SJSA1 (cell line): ENCODE measurements at places on chromosomes 1 and 21. TPM values are rescaled to one million over a fixed set of nuclear protein-coding genes. Genes with fewer than 3 reads are reported as not detected.

GRCh38 chr1:45673956-45674355 lies 12.4 kb downstream of the GPBP1L1 start:
- DNase-seq: no peak

DNA sequence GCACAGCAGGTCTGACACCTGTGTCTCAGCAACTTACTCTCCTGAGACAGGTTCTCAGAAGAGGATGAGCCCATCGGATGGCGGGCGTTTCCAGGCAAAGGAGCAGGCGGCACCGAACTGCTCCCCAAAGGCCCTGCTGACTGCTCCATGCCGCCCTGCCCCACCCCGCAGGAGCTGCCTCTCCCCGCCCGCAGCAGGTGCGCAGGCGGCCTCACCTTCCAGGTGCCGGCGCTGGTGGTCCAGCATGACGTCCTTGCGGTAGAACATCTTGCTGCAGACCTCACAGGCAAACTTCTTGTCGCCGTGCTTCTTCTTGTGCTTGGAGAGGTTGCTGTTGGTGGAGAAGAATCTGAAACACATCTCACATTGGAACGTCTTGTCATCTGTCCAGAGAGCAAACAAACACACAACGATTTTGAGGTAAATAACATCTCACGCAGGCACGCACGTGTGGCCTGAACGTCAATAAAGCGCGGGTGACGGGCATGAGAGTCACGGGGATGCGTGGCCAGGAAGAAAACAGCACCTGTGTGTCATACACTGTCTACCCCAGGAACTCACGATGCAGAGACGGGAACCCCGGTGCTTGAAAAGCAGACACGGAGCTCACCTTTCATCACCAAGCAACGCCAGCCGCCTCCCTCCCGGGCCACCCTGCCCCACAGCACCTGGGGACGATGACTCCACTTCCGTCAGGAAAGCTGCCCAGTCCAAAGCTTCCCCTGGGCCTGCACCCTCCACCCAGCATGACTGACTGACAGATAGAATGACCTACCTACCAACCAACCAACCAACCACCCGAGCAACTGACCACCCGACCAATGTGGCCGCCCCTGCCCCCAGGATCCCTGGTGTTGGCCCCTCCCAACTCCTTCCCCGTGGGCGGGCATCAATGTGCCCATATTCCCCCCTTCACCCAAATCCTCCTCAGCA lies 50.9 kb downstream of the PRDM15 start:
- DNase-seq: peak; percentile 44

DNA sequence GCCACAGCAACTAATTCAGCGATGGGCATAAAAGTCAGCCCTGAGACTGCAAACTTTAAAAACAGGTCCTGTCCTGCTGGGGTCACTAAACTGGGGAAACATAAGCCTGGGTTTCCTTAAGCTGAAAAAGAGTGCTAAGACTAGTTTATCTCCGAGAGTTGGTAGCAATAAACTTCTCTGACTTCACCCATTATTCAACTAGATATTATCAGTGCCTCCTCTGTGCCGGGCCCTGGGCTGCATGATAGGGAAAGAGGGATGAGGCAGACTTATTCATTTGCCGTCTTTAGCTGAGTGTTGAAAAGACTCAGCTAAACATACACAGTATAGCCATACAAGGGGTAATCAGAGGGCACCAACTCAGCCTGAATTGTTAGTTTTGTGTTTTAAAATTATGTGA lies 33.0 kb downstream of the AK2 start:
- DNase-seq: no peak

DNA sequence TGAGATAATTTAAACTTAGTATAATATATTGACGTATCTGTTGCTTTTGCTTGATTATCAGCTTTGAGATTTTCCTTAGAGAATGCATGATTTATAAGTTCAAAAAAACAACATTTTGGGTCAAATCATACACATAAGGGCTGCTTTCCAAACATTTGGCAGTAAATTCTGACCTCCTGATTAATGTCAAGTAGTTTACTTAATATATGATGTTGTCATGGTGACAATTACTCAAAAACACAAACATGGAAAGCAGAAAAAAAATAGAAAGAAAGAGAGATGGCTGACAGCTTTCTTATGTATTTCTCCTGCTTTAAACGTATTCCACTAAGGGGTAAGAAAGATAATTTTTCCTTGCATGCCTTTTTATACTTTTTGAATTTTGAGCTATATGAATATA lies 258.2 kb upstream of the C1orf105 start:
- DNase-seq: no peak

- DNase-seq: no peak
Measured at GRCh38 chr1:111195002-111195684, 5.3 kb downstream of the DENND2D start.

CACNA1S gene
- not detected in 2 replicates for total RNA-seq

DNA sequence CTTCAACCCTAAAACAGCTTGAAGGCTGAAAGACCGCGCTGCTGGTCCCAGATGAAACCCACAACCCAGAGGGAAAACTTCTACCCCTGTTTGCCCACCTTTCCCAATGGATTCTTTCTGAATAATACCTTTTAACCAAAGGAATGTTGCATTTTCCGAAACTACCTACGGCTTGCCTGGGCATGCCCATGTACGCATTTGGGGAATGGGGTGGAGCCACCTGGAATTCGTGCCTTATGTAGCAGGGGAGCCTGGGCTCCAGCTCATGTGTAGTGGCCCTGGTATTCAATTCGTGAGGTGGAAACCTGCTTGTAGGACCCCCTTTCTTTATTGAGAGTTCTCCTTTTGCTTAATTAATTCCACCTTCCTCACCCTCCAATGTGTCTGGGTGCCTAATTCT lies 256.6 kb upstream of the RGS18 start:
- DNase-seq: no peak

DNA sequence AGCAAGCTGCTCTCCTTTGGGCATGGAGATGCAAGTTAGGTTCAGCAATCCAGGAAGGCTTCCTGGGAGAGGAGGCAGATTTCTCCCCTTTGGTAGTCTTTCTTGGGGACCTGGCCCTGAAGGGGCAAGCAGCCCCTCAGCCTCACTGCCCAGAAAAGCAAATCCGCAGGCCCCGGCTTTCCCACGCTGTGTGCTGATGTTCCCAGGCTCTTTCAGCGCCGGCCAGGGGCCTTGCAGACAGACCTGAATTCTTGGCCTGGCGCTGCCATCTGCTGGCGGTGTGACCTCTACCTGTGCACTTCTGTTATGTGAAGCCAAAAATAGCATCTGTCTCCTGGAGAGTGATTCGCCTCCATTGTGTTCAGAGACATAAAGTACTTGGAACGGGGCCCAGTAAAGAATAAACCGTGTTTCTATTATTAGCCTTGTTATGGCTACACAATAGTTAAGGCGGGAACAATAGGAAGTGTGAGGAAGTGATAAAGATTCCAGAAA lies 64.8 kb downstream of the ALPL start:
- DNase-seq: peak; percentile 97

DNA sequence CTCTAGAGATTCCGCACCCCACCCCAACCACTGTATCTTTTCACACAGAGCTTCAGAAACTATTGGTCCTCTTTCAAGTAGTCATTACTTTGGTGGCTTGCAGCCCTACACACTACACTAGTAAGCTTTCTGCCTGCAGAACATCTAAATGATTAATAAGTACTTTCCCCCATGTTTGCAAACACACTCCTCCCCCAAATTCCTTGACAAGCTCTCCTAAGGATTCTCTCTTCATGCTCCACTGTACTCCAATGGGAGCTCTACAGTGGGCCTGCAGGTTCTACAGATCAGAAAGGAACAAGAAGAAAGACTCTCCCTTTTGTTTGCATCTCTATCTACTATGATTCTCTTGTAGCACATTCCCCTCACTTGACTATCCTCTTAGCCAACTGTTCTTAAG lies 16.3 kb upstream of the NUF2 start:
- no peak for DNase-seq

- no peak for DNase-seq
Measured at GRCh38 chr1:60984062-60984799, 98.1 kb upstream of the NFIA start.

GRCh38 chr1:44405798-44406736 lies 1.0 kb downstream of the RNF220 start:
- DNase-seq: peak; percentile 23

GRCh38 chr1:3837685-3838084 lies 19.3 kb downstream of the CEP104 start:
- no peak for DNase-seq

DNA sequence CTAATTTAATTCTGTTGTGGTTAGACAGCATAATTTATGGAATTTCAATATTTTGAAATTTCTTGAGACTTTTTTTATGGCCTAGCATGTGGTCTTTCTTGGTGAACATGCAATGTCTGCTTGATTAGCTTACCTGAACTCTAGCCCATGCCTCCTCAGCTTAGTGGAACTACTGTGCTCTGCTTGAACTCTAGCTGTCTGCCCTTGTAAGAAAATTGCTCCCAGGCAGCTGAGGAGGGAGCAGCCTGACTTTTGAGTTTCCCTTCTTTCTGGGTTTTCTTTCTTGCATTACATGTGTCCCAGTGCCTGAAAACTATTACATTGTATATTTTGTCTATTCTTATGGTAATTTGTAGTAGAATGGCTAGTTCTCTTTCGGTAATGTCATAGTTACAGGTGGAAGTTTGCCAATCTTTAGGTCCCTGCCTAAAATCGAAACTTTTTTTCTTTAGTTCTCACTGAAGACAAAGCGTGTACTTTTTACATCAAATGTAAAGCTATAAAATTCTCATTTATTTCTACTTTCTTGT lies 105.3 kb downstream of the MAST2 start:
- DNase-seq: no peak

GRCh38 chr1:219277304-219278105 lies 103.8 kb downstream of the LYPLAL1 start:
- DNase-seq: no peak

- no peak for DNase-seq
Measured at GRCh38 chr1:6097117-6097595, 51.5 kb downstream of the KCNAB2 start.

DNA sequence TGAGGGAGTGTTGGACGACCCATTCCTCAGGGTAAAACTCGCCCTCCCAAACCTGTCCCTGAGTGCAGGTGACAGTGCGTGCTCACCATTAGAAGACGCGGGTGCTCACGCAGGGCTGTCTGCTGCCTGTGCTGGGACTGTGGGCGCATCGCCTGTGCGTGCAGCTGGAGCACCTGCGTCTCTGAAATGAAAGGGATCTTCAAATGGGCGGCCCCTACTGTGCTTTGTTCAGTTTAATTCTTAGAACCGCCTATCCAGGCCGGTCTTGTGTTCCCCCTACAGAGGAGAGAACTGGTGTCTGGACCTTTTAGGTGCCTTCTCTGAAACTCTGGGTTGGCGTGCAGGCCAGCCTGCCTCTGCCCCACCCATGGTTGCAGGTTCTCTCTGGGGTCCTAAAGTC lies 125.8 kb downstream of the PCBP3 start:
- DNase-seq: no peak

GRCh38 chr1:46393510-46393909 lies 607 bp upstream of the FAAH start:
- no peak for DNase-seq

KRTAP7-1 gene
- not detected in 2 replicates for total RNA-seq

CFAP141 gene
- not detected in 2 replicates for total RNA-seq

RALGPS2 gene
- 14.9 and 21.4 TPM in 2 replicates for total RNA-seq

DNA sequence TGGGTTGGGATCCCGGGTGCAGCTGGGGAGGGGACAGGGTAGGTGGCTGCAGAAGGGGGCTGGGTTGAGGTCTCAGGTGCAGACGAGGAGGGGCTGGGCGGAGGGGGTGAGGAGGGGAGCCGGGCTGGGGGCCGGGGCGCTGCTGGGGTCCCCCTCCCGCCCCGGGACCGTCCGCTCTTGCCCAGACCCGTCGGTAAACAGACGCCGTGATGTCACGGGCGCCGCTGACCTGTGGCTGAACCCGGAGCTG lies 22.3 kb downstream of the DHRS3 start:
- DNase-seq: no peak

OLIG2 gene
- not detected in 2 replicates for total RNA-seq

GRCh38 chr1:38872401-38873026 lies 634 bp downstream of the MYCBP start:
- no peak for DNase-seq

DNA sequence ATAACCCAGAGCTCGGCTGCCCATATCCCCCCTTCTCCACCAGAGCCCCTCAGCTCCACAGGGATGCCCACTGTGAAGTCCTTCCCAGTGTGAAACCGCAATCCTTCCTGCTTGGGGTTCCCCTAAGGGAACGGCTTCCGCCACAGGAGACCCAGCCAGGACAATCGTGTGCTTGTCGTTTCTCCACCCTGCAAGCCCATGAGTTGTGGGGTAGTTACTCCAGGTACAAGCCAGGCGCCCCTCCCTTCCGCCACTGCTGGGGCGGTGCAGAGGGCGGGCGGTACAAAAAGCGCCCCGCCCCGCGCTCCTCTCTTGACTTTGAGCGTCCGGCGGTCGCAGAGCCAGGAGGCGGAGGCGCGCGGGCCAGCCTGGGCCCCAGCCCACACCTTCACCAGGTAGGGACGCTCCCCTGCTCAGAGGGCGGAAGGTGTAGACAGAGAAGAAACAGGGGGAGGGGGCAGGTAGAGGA lies at the start of gene TINAGL1:
TSS of gene TINAGL1 (plus strand) at position 315 of the 469 bp plus-strand sequence. CDS start 634 bp downstream, outside the sequence.
- DNase-seq: peak; percentile 52

DNA sequence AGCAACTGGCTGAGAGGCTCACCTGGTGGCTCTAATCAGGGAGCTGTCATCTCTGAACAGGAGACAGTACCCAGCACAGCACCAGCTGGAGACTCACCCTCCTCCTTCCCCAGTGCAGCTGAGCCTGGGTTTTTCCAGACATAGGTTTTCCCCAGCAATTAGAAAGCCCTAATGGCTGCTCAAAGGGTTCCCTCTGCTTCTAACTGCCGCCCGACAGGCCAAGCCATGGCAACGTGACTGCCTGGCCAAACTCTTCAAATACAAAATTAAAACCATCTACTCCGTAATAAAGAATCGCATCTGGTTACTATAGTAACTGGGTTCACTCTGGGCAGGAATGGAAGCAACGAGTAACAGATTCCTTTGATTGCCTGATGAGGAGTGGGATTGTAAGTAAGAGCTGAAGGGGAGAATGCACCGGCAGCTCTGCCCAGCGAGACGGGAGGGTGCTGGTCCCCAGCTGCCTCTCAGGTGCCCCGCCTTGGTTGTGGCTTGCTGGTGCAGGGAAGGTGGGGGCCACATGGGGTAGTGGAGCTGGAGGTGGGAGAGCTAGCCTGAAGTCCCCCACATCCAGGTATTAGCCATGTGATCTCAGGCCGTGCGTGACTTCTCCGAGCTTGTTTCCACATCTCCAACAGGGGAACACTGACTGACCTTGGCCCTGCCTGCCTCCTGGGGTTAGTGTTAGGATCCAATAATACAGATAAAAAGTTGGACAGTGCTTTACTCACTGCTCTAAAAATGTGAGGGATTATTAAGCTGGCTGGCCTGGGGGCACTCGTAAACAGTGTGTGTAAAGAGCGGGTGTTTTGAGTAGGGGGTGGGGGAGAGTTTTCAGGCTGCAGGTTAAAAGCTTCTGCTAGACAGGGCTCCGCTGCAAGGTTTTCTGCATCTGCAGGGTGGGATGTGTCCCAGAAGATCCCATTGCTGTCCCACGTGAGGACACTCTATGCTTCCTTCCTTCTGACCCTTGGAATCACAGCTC lies 94.2 kb downstream of the KCNN3 start:
- no peak for DNase-seq

PBXIP1 gene
- 25.2 and 30.2 TPM in 2 replicates for total RNA-seq
